NCI-H69 (cell line): ENCODE measurements at places on chromosomes 13 and 19.

GRCh38 chr19:50190439-50190891, 13.0 kb upstream of the MYH14 start:
- no peak for DNase-seq

GRCh38 chr13:45787346-45787745, 64.2 kb downstream of the SIAH3 start:
- no peak for DNase-seq

GRCh38 chr13:83085186-83085900, 796.9 kb downstream of the SLITRK1 start:
- DNase-seq = no peak

DNA sequence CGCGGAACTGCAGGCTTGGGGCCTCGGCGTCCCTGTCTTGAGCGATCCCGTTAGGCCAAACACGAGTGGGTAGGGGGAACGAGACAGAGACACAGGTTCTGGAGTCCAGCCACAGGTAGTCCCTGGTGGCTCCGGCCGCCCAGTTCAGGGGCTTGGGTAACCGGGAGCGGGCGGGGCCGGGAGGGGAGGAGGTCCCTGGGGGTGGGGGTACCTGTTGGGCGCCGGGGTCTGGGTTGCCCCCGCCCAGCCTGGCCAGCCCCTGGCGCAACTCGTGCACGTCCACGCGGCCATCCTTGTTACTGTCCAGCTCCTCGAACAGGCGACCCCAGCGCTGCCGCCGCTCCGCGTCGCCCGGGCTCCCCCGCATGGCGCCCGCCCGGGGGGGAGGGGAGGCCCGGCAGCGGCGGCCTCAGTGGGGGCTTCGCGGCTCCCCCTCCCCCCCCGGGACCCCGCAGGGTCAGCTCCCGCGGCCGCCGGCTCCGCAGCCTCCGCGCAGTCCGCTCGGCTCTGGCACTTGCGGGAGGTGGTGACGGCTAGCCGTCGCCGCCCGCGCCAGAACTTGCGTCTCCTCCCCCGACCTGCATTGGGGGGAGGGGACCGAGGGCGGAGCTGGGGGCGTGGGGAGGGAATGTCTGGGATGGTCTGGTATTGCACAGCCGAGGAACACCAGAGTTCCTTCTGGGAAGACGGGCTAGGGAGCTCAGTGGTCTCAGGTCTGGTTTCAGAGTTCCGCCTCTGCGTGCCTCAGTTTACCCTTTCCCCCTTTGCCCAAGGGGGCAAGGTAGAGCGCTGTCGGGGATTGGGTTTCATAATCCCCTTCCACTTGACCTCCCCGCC, at the start of gene SLC25A23:
TSS of gene SLC25A23 (minus strand) at position 531 of the 837 bp plus-strand sequence. CDS start at position 367, 164 bp downstream.
- peak; percentile 77 for DNase-seq

DNA sequence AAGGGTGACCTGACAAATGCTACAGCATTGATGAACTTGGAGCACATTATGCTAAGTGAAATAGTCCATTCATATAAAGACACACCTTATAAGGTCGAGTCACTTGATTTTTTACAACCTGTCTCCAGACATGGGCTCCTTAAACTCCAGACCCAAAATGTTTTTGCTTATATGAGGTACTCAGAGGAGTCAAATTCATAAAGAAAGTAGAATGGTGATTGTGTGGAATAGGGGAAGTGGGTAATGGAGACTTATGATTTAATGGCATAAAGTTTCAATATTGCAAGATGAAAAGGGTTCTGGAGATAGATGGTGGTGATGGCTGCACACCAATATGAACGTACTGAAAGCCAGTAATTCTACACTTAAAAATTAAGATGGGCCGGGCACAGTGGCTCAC, 59.3 kb downstream of the ZNF627 start:
- DNase-seq = no peak

- DNase-seq = no peak
These were observed 666 bp downstream of the POMP start for GRCh38 chr13:28659621-28659970.

DNA sequence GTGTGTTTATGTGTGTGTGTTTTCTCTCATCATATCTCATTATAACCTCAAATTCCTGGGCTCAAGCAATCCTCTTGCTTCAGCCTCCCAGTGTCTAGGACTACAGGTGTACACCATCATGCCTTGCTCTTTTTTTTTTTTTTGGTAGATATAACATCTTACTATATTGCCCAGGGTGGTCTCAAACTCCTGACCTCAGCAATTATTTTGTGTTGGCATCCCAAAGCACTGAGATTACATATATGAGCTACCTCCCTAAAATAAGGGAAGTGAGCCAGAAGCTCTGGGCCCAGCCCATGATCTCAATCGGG, 448 bp upstream of the ZNF543 start:
- peak; percentile 30 for DNase-seq

DNA sequence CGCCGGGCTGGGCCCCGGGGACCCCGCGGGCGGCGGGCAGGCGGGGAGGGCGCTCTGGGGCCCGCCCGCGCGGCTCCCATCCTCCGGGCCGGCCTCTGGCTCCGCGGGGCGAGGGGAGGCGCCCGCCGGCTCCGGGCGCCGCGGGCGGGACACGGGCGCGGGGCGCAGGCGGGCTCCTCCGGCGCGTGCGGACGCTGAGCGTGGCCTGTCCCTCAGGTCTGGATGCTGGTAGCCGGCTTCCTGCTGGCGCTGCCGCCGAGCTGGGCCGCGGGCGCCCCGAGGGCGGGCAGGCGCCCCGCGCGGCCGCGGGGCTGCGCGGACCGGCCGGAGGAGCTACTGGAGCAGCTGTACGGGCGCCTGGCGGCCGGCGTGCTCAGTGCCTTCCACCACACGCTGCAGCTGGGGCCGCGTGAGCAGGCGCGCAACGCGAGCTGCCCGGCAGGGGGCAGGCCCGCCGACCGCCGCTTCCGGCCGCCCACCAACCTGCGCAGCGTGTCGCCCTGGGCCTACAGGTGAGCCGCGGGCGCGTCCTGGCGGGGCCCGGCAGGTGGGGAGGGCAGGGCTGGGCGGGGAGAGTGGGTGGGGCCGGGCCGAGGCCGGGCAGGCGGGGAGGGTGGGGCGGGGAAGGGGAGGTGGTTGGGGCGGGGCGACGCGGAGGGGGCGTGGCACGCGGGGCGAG, 420 bp downstream of the IL17D start:
- DNase-seq = peak; percentile 87

- peak; percentile 13 for DNase-seq
These were observed 3.0 kb downstream of the SIGLEC9 start for GRCh38 chr19:51127755-51128154.

DNA sequence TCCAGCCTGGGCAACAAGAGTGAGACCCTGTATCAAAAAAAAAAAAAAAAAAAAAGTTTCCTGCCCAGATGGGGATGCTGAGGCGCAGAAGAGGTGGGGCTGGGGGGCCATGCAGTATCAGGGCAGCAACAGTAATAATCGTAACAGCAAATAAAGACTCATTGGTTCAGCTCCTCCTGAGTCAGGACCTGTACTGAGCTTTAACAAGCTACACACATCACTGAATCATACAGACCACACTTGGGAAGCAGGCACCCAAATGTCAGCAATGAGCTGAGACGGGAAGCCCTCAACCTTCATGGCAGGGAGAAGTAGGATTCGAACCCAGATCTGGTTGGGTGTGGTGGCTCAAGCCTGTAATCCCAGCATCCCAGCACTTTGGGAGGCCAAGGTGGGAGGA, 10.6 kb upstream of the DPF1 start:
- no peak for DNase-seq

GRCh38 chr19:4660993-4661392, 9.1 kb downstream of the MYDGF start:
- DNase-seq = no peak

GRCh38 chr13:71079638-71080037, 787.4 kb downstream of the DACH1 start:
- peak; percentile 38 for DNase-seq

DNA sequence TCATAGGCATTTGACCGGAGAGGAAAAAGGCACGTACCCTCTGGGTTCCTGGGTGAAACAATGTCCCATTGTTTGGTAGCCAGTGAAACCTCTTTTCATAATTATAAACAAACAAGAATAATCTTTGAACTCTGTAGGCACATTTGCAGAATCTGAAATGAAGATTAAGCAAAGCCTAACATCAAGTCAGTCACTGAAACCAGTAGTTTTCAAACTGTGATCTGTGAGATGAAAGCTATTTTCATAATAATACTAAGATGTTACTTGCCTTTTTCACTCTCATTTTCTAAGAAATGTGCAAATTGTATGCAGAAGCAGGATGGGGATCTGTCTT, 105.4 kb downstream of the WDFY2 start:
- no peak for DNase-seq

DNA sequence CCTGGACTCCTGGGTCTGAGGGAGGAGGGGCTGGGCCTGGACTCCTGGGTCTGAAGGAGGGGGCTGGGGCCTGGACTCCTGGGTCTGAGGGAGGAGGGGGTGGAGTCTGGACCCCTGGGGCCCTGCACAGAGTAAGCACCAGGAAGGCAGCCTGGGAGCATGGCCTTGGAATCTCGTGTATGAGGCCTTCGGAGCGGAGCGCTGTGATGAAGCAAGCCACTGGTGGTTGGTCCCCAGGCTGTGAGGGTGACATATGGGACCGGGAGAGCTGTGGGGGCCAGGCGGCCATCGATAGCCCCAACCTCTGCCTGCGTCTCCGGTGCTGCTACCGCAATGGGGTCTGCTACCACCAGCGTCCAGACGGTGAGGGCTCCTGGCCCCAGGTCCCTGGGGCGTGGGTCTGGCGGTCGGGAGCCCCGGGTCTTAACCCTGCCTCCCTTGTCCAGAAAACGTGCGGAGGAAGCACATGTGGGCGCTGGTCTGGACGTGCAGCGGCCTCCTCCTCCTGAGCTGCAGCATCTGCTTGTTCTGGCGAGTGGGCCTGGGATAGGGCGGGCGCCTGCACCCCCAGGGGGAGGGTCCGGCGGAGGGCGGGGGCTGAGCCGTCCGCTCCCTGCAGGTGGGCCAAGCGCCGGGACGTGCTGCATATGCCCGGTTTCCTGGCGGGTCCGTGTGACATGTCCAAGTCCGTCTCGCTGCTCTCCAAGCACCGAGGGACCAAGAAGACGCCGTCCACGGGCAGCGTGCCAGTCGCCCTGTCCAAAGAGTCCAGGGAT, 918 bp downstream of the TMEM190 start:
- peak; percentile 69 for DNase-seq

DNA sequence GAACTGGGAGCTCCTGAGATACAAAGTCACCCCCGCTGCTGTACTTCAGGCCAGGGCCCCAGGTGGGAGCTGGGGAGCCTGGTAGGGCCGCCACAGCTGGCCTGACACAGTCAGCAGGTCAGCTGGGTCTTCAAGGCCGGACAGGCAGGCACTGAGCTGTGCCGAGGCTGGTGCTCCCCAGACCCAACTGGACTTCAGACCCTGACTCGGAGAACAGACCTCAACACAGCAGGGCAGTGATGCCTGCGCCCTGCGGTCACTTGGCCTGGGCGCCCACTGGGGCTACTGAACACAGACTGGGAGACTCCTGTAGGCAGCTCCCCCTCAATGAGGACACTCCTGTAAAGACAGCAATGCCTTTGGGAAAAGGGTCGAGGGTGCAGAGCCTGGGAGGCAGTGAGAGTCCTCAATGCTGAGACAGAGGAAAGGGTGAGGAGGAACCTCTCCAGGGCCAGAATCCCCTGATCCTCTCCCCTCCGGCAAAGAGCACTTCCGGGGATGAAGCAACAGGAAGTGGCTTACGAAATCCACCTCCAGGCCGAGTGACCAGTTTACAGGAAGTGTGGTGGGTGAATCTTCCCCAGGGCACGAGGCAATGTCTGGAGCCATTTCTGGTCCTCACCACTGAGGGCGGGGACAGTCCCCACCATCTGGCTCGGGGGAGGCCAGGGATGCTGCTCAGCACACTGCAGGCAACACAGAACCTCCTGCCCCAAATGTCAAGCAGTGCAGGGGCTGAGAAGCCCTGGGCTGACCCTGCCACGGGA, 40.8 kb upstream of the ISYNA1 start:
- DNase-seq = peak; percentile 86

GRCh38 chr19:39765091-39766076, 13.3 kb upstream of the LEUTX start:
- DNase-seq = peak; percentile 66

DNA sequence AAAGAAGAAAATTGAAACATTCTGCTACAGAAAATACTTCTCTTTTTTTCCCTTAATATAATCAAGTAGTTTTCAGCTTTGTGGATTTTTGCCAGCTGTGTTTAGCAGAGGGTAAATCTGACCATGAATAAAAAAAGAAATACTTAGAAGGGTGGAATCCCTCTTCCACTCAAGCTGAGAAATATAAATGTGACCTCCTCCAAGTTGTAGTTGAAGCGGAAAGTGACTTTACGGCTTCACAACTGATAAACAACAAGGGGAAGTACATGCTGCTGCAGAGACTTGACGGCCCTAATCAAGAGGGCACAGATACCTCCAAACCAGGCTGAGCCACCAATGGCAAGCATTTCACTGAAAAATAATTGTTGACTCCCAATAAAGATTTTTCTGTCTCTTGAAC, 785.0 kb downstream of the SLITRK5 start:
- DNase-seq = no peak

DNA sequence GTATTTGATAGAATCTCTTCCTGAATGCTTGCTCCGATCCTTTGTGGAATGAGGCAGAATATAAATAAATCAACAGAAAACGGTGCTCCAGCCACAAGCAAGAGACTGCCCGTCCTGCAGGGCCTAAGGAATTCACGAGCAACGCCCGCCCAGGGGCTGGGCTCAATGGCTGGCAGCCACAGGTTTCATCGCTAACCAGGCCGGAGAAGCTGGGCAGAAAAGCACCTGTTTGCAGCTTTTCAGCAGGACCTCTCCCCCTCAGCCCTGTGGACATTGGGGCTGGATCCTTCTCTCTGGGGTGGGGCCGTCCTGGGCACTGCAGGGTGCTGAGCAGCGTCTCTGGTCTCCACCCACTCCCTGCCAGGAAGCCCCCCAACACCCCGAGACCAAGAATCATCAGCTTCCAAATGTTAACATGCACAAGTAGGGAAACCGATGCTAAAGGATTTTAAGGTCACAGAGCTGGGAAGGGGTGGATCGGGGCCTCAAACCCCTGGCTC, 102.5 kb downstream of the GADD45B start:
- DNase-seq = no peak

DNA sequence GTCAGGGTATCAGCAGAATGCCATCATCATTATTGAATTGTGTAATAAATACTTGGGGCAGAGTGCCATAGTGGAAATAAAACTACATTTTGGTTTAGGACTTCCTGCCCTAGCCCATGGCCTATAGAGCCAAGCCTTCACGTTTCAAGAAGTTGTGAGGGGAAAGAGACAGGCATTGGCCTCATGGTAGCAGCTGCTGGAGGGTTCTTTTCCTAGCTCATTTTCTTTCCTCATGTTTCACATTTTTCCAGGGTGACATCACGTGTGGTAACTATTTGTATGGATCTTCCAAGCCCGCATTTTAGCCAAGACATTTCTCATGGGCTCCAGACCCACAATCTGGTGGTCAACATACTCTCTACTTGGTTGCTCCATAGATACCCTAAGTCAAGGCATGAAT, 80.4 kb downstream of the LRCH1 start:
- DNase-seq = no peak

- no peak for DNase-seq
These were observed 16.6 kb downstream of the ADAMTS10 start for GRCh38 chr19:8593931-8594330.

GRCh38 chr13:112679381-112679780, 10.5 kb upstream of the ATP11A start:
- no peak for DNase-seq

DNA sequence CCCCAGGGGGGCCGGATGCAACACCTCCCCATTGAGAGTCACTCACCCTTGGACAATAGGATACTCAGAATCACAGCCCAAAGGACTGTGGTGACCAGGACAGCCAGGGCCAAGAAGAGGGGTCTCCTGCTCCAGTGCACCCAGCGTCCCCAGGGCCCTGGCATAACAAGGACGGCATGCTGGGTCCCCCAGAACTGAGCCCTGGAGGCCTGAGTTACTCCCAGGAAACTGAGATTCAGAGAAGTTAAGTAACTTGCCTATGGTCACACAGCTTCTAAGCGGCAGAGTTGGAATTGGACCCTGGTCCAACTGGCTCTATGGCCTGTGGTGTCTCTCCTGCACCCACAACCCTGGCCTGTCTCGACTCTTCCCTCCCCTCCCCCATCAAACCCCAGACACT, 295 bp downstream of the CLEC4G start:
- no peak for DNase-seq
